Esophagus squamous epithelium (tissue), 5 donors: ENCODE measurements at places on chromosomes 13 and 19.

DNA sequence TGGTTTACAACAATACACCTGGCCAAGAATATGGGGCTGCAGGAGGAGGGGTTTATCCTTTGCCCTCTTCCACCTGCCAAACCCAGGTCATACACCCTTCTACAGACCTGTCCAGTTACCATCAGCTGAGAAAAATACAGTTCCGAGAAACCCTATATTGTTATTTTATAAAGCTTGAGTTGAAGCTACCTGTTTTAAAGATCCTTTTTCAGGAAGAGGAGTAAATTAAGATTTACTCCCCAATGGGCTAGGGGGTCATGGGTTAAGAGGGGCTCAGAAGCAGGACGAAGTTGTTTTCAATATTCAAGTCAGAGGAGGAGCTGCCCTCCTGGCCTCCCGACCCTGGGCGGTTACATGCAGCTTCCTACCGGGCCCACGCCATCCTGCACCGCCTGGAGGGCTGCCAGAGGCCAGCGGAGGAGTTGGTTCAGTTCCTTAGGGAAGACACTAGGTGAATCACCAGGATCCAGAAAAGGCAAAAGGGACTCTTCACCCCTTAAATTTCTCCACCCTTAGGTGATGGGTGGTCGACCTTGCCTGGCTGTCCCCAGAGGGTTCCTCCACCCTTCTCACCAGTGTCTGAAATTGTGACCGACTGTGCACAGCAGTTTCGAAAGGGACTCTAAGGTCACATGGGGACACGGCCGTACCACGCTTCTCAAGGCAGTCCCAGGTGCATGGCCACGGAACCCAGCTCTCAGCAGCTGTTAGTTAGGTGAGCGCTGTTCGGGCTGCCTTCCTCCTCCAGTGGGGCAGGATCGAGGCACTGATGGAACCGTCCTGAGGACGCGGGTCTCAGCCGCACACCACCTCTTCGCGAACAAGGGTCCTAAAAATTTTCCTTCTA lies 1.2 kb downstream of the GJB2 start:
- DNase-seq: no peak

DNA sequence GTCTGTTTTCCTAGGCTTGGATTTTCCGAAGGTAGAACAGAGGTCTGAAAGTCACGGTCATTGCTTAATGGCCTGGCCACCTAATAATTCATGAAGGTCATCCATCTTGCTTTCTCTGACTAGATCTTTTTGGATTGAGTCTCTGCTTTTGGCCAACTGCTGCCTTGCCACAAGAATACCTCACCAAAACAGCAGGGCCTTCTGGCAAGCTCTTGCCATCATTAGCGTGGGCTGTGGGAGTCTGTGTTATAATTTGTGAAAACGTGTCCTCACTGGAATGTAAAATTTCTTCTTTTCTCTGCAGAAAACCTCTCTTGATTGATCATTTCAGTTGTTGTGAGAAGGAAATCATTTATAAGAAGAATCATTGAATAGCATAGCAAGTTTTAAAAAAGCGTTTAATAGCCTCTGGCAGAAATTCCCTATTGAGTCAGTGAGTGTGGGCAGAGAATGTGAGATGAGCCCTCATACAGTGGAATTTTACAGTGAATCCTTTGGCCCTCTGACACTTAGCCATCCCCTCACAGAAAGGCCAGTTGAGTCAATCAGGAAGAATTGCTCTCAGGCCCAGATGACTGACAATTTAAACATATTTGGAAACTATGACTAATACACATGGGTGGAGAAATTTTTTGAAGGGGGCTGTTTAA lies 43.2 kb upstream of the ERICH6B start:
- no peak for DNase-seq

DNA sequence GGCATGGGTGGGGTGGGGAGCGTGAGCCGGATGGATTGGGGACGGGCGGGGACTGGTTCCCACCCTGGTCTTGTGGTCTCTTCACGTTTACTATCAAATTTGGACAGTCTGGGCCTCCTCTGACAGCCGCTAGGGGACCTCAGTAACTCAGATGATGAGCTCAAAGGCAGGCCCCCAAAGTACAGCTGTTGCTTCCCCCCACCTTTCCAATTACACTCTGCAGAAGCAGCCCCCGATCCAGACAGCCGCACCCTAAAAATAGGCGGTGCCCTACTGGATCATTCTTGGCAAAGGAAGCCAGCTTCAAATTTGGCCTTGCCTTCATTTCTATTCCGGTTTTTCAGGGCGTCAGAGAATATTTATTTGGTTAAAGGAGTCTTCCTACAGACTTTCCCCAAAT lies 1.9 kb upstream of the FOXO1 start:
- DNase-seq: no peak

DNA sequence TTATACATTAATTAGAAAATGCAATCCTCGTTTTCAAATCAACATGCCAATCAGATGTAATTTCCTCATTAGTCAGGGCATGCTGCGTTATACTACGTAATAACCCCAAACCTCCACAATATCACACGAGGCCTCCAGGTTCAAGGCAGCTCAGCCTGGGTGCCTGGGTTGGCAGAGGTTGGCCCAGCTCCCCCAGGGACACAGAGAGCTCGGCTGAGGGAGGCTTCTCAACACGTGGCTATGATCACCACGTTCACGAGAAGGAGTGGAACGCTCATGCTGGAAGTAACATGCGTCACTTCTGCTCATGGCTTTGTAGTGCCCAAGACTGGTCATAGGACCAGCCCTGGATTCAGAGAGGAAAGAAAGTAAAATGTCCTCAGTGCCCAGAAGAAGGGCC lies 144.9 kb upstream of the SOX1 start:
- DNase-seq: no peak

DNA sequence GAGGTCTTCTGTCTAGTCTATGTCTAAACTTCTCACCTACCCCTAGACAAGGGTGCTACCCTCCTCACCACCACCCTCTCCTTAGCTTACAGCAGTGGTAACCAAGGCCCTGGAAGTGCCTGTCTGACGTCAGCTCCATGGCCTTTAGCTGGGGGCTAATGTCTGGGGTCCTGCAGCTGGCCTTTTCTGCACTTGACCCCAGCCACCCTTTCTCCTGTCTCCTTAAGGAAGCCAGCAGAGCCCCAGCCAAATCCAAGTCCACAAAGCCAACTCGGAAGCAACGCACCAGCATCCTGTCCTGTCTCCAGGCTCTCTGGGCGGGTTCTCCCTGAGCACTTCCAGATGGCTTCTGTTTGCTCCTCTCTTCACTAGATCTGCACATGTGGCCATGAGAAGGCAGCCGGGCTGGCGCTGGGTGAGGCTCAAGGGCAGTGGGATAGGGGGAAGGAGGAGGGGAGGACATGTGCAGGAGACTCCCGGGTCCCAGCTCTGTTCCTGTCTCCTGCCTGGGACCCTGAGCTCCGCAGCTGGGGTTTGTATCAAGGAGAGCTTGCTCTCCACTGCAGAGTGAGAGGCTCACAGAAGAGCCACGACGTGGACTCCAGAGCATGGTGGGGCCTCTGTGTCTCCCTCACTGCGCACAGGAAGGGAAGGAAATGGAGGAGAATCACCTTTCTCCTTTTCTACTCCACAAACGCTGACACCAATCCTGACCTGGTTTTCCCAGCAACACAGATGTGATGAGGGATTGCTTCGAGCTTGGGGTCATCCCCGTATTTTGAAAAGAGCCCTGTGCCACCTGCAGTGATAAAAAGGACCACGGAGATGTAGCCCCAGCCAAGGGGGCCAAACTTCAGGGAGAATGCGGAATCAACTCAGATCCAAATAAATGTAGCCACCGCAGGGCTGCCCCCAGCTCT lies 204.2 kb downstream of the USP12 start:
- DNase-seq: no peak

GRCh38 chr13:110509478-110509926 lies 52.0 kb downstream of the RAB20 start:
- no peak for DNase-seq

GRCh38 chr19:2607712-2608601 lies 94.5 kb downstream of the GNG7 start:
- DNase-seq: no peak

GRCh38 chr13:91359111-91359510 lies 11.6 kb downstream of the MIR17HG start:
- no peak for DNase-seq

DNA sequence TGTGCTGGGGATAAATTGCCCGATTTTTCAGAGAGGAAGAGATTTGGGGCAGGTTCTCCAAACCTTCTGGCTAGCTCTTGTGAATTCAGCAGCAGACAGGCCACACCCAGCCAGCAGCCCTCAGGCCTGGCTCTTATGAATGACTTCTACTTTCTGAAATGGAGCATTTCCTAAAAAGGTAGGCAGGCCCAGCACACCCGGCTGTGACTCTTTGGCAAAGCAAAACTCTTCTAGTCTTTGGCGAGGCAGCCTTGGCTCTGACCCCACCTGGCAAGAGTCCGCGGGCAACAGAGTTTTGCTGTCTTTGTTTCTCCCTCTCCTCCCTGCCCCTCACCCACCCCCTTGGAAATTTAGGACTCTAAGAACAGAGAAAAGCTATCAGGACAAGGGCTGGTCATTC lies 221.2 kb downstream of the ZNF536 start:
- DNase-seq: no peak

DNA sequence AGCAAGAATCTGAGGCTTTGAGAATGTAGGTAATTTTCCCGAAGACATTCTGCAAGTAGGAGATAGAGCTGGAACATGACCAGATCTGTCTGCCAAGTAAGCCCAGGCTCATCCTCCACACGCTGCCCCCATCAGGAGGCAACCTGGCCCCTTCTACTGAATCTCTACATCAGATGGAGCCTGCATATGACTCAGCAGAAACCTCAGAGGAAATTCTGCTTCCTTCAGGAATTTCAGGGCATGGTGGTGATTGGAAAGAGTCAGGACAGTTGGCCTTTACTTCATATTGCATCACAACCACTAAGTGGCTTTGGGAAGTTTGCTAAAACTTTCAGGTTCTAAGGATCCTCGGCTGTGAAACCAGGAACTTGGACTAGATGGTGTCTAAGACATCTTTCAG lies 85.2 kb downstream of the LRRC63 start:
- DNase-seq: no peak
